Large intestine (tissue), 12 donors: ENCODE measurements at places on chromosomes 16 and 17. TPM values are rescaled to one million over a fixed set of nuclear protein-coding genes. Genes with fewer than 3 reads are reported as not detected.

DNA sequence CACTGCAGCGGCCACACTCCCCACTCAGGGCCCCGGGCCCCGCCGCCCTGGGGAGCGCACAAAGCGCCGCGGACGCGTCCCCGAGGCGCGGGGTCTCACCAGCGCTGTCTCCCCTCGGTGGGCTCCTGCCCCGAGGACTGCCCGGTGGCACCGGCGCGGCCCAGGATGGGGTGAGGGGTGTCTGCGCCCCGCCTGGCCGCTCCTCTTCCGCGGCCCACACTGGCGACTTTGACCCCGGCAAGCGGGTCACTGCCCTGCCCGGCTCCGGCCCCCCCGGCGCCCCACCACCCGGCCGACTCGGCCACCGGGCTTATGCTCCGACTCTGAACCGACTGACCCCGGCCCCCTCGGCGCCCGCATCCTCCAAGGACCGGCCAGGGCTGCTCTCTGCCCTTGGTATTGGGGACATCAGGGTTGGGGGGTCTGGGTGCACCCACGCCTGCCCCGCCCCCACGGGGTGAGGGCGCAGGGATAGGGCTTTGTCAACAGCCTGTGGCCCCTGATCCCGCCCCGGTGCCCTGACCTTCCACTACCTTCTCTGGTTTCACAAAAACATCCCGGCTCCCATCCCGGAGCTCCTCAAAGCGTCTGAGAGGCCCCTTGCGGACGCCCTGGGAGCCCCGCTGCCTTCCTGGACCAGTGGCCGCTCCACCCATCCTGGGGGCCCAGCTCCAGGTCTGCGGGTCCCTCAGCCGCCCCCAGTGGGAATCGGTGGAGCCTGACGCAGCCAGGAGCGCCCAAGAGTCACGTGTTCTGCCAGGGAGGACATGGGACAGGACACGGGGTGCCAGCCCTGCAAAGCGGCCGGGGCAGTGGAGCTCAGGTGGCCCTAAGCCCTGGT, 829 bp downstream of the GCGR start:
- DNase-seq, result no peak
- peaks cover 5% of the 10 kb centered on the region for H3K4me1 ChIP-seq
- no peak overlapping the region for H3K27ac ChIP-seq
- H3K36me3 ChIP-seq, result no peaks in the 10 kb centered on the region
- peaks cover 93% of the 10 kb centered on the region for H3K27me3 ChIP-seq

The CORO1A gene
- polyA plus RNA-seq, result 36.7 TPM

The USP6 gene
- polyA plus RNA-seq, result 0.54 TPM

The BIRC5 gene
- 13.8 TPM for polyA plus RNA-seq

DNA sequence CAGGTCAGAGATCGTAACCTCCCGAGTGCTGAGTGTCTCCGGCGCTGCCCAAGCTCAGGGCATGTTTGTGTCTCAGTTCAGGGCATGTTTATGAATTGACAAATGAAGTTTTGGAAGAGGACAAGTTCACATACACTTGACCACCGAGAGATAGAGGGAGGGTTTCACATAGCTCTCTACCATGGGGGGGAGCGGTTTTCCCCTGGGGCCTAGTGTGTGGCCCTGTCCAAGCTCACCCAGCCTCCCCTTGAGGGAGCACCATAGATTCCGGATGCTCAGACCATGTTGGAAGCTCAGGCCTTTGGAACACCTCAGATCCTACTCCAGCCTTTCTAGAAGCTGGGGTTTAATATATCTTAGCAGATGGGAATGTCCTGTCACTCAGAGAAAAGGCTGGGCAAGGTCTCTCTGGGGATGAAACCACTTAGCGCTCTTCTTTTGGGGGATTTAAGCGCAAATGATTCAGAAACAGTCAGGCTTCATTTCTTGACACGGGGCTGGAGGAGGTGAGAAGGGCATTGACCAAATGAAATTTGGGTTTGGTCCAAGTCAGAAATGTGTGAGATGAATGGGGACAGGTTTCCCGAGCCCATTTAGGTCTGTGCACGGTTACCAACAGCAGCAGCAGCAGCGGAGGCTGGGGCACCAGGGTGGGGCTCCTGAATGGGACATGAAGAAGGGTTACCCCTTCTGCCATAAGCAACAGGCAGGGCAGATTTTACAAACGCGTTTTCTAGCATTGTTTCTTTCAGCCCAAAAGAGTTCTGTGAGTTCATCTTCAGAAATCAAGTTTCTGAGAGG, 96.6 kb downstream of the METRNL start:
- H3K36me3 ChIP-seq, result no peaks in the 10 kb centered on the region
- H3K27ac ChIP-seq, result no peak overlapping the region
- no peaks in the 10 kb centered on the region for H3K4me1 ChIP-seq
- H3K27me3 ChIP-seq, result no peaks in the 10 kb centered on the region

- H3K4me3 ChIP-seq, result no peak overlapping the region
- peaks cover 8% of the 10 kb centered on the region for H3K36me3 ChIP-seq
- H3K27me3 ChIP-seq, result no peaks in the 10 kb centered on the region
- no peak overlapping the region for H3K27ac ChIP-seq
- peaks cover 7% of the 10 kb centered on the region for H3K4me1 ChIP-seq
Observed at GRCh38 chr16:14486520-14487303, 143.3 kb downstream of the PARN start.
